ENCODE measurements at places on chromosomes 1 and 21.

DNA sequence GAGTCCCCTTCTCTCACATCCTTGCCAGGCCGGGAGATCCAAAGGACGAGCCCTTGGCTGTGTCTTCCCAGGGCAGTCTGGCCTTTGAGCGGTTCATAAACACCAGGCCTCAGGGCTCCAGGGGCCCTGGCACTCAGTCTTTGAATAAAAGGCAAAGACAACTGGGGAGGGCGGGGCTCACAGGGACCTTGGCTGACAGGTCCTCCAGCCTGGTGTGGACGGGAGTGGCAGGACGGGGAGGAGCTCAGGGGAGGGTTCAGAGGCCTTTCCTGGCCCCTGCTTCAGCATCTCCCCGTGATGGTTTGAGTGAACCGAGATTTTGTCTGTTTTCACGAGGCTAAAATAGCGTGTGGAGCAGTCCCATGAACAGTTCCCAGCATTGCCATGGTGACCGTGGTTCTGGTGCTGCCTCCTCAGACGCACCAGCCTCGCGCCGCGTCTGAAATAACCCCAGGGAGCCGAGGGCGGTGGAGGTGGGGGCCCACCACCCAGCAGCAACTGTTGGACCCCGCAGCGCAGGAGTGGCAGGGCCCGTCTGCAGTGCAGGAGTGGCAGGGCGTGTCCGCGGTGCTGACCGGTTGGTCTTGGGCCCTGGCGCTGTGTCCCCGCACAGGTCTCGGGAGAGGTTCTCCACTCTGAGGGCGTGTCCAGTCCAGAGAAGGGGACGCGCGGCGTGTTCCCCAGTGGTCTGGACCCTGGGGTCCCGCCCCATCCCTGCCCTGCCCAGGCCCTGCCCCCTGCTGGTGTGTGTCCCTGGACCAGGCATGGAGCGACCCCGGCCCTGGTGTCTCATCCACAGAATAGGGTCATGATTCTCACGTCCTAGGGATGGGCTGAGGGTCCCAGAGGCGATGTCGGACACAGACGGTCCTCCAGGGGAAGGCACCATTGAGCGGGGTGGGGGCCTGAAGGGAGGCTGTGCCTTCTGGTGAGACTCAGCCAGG lies 7.1 kb upstream of the PRKCZ start:
- no peak for DNase-seq

DNA sequence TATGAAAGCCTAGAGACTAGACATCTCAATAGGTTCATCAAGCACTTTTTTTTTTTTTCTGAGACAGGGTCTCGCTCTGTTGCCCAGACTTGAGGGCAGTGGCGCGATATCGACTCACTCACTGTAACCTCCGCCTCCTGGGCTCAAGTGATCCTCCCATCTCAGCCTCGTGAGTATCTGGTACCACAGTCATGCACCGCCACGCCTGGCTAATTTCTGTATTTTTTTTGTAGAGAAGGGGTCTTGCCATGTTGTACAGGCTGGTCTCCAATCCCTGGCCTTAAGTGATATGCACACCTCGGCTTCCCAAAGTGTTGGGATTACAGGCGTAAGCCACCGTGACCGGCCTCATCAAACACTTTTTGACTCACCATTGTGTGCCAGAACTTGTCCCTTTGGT lies 613 bp upstream of the GPATCH4 start:
- no peak for DNase-seq

GRCh38 chr1:39833121-39833520 lies 44.5 kb upstream of the BMP8B start:
- DNase-seq: no peak

GRCh38 chr21:42002421-42002958 lies 7.7 kb downstream of the ZBTB21 start:
- DNase-seq: no peak

DNA sequence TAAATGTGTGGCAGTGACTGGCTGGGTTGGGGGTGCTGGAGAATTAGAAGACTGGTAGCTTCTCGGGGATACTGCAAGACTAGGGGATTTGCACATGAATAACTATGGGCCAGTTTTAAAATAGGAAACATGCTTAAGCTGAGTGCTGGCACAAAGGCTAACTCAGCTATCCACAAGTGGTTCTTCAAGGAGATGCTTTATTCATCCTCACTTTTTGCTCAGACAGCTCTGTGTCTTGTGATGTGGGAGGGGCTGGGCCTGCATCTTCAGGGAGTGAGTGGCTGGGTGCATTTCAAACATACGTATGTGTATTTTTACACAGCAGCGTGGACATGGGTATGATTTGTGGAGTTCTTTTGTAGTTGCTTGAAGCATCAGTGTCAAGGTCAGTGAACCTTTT lies 2.3 kb downstream of the COQ8A start:
- DNase-seq: no peak

DNA sequence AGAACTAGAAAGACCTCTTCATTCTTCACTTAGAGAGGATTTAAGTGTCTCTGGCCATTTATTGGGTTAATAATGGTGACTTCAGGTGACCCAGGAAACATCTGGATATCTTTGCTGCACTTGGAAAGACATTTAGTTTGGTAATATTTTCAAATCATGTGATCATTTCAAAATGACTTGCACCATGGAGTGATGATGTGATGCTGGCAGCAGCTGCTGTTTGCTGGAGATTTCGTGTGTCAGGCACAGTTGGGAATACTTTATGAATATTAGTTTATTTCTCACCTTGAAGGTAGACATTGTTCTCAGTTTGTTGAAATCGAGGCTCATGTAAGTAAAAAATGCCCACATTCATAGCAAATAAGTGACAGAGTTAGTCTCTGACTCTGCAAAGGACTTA lies 236.0 kb downstream of the DISC1 start:
- DNase-seq: no peak

DNA sequence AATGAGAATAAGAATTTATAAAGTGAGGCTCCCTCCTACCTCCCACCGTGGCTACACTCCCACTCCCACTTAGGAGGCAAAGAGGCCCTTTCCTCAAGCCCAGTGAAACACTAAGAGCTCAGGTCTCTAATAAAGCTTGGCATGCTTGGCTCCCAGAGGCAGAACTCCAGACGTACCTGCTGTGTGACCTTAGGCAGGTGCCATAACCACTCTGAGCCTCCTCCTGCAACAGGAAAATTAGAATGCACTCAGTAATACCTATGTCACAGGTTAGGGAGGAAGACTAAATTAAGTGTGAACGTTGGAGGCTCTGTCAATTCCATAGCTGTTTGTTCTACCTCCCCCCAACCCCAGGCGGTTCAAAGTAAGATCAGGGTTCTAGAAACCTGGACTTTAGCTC lies 16.5 kb upstream of the SLC26A9 start:
- DNase-seq: no peak

- no peak for DNase-seq
Observed at GRCh38 chr1:239758756-239759155, 332.9 kb upstream of the FMN2 start.

DNA sequence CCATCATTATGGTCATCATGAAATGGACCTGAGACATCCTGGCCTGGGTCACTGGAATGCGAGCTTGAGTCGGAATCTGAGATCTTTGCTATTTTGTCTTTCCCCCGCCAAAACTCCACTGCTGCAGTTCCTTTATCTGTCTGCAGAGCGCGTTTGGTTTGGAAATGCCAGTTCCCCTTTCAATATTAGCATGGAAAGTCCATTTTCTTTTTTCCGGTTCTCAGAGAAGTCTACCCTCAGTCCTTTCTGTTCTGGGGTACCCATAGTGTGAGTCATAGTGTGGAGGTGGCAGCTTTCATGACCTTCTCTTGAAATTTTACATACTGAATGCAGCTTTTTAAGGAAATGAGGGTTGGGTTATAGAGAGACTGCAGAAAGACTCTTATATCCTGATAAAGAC lies 14.6 kb downstream of the CACNA1E start:
- no peak for DNase-seq

- DNase-seq: no peak
Observed at GRCh38 chr1:109687641-109688499, at the start of gene GSTM1. GSTM1 (plus strand) TSS chr1:109687817; CDS start chr1:109687874, 57 bp downstream.

- no peak for DNase-seq
Observed at GRCh38 chr21:32599526-32599925, 12.7 kb downstream of the CFAP298 start.

DNA sequence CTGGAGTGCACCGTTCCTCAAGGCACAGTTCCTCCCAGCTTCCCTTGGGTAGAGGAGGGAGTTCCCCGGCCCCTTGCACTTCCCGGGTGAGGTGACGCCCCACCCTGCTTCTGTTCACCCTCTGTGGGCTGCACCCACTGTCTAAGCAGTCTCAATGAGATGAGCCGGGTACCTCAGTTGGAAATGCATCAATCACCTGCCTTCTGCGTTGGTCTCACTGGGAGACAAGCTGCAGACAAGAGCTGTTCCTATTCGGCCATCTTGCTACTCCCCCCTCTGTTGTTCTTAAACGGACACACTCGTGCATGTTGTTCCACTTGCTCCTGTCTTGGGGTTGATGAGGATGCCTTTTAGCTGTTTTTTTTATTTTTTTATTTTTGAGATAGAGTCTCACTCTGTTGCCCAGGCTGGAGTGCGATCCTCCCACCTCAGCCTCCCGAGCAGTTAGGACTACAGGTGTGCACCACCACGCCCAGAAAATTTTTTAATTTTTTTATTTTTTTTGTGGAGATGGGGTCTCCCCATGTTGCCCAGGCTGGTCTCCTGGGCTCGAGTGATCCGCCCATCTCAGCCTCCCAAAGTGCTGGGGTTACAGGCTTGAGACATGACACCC lies 3.0 kb upstream of the MORC3 start:
- no peak for DNase-seq

GRCh38 chr1:85116856-85117255 lies 68.6 kb upstream of the MCOLN3 start:
- no peak for DNase-seq

DNA sequence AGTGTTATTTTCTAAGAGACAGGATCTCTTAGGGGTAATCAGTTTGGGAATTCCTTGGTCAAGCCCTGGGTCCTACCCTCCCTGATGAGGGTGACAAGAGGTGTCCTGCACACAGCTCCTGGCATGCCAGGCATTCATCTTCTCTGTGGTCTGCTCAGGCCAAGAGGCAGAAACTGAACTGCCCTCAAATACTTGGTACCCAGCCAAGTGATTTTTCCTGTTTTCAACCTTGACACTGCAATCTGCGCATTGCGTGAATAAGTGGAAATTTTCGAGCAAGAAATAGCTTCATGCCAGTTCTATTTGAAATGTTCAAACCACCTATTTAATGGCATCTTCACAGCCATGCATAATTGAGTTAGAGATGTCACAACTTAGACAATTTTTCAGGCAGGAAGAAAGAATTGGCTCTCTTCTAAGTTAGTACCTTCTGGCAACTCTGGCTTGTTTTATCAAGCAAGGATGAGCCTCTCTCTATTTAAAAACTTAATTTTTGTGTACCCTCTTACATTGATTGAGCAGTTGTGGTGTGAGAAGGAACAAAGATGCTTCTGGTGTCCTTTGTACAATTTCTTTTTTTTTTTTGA lies 27.0 kb downstream of the DNM3 start:
- DNase-seq: no peak

- DNase-seq: peak; percentile 72
Observed at GRCh38 chr1:2231532-2232254, 3.6 kb downstream of the SKI start.

- no peak for DNase-seq
Observed at GRCh38 chr1:213050745-213051126, 305 bp upstream of the RPS6KC1 start.

DNA sequence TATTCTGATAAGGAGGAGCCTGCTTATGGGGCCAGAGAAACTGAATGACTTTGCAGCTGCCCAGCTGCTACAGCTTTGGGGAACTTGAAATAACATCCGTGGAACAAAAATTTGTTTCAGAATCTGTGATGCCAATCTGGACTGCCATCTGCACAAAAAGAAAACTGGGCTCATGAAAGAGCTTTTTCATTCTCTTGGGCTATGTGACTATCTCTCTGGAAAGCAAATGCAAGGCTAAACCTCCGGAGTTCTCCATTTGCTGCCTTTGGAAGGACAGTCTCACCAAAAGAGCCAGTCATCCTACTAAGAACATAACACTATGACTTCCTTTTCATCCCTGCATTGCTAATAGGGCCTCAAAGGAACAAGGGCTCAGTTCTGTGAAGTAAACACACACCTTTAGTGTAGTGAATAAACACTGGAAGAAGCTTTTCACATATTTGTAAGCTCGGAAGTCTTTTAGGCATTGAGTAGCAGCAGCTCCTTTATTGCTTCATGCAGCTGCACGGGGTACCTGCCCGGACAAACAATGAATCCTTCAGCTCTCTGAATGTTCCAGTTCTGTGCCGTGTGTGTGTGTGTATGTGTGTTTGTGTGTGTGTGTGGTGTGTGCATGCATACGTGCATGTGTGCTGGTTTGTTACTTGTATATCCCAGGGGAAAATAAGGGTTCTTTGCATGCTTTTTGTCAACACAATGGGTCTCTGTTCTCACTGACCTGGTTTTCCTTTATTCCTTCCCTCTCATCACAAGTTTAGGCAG lies 255.5 kb upstream of the SGIP1 start:
- DNase-seq: no peak

- no peak for DNase-seq
Observed at GRCh38 chr1:39048745-39049370, 22.7 kb downstream of the NDUFS5 start.

- no peak for DNase-seq
Observed at GRCh38 chr1:35561972-35562680, 4.5 kb downstream of the NCDN start.

DNA sequence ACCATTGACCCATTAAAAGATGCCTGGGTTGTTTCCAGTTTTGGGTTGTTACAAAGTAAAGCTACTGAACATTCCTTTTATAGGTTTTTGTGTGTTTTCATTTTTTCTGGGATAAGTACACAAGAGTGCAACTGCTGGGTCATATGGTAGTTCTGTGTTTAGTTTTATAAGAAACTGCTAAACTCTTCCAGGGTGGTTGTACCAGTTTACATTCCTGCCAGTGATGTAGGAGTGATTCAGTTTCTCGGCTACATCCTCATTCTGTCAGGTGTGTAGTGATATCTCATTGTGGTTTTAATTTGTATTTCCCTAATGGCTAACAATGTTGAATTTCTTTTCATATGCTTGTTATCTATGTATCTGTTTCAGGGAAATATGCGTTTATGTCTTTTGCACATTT lies 58.5 kb upstream of the DNAJC6 start:
- no peak for DNase-seq

DNA sequence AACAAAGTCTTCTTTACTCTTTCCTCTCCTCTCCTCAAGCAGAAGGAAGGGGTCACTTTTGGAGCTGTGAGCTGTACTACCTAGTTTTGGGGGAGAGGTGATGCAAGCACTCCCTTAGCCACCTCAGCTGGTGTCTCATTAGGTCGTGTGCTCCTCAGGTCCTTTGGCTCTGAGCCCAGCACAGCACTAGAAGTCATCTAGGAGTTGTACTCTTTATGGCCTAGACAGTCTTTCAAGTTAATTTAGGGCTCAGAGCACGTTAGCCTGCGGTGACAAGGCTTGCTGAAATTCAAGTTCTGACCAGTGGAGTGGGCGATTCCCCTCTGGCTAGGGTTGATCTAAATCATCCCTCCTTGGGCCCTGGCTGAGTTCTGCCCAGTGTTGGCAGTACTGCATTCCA lies 48.0 kb upstream of the WDR26 start:
- DNase-seq: no peak

GRCh38 chr1:186965847-186966246 lies 137.1 kb downstream of the PLA2G4A start:
- no peak for DNase-seq

GRCh38 chr1:214027498-214027897 lies 39.7 kb downstream of the PROX1 start:
- no peak for DNase-seq
